ENCODE measurements at places on chromosomes 4 and X. TPM values are rescaled to one million over a fixed set of nuclear protein-coding genes. Genes with fewer than 3 reads are reported as not detected.

The SLC6A14 gene
- polyA plus RNA-seq = not detected

The INTU gene
- 4.5 TPM for polyA plus RNA-seq

The MAGEC2 gene
- polyA plus RNA-seq = not detected

The DKK2 gene
- 0.25 TPM for polyA plus RNA-seq

The FGF5 gene
- polyA plus RNA-seq = 43.7 TPM

The GAGE2A gene
- polyA plus RNA-seq = not detected

The GPR34 gene
- not detected for polyA plus RNA-seq

The CHRNA9 gene
- polyA plus RNA-seq = not detected

The MAGEC1 gene
- not detected for polyA plus RNA-seq

The NEXMIF gene
- polyA plus RNA-seq = under 0.01 TPM

The GDPD2 gene
- not detected for polyA plus RNA-seq
